Activated CD8-positive, alpha-beta memory T cell treated with anti-CD3 and anti-CD28 coated beads for 24 hours (primary cell): ENCODE measurements at places on chromosomes 6 and 20.

DNA sequence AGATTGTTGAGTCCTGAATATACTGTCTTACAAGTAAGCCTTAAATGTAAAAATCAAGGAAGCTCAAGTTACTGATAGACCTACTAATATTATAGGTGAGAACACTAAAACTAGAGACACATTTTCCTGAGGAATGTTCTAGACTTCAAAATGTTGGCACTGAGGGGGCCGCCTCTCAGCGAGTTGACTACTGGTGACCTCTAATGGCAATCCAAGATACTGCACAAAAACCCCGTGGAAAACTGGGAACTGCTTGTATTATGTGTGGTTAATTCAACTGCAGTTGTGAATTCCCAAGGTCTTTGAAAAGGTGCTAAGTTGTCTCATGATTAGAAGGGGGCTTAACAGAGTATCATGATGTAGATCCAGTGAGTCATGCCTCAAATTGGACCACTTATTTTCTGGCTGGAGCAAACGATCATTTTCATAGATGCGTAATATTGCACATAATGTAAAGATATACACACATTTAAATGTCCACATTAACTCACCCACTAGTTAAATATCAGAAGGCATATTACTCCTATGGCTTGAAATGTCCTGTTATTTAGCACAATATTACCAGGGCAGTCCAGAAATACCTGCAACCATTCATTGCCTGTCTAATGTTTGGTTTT, 336.2 kb downstream of the FOXA2 start:
- no peak for DNase-seq

GRCh38 chr6:52536424-52536916, 40.4 kb downstream of the TRAM2 start:
- DNase-seq = no peak

DNA sequence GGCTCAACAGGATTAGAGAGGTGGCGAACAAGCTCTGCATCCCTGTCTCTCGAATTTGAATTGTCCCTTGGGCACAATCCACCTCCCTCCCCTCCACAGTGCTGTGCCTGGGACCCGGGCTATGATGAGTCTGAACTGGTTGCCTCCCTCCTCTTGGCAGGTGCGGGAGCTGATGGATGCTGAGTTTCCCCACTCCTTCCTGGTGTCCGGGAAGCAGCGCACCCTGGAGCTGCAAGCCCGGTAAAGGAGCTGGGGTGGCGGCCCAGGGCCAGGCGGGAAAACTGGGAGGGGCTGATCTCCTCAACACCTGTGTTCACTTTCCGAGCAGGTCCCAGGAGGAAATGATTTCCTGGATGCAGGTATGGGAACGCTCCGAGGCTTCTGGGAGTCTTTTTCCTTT, 14.9 kb downstream of the FGD2 start:
- DNase-seq = no peak

DNA sequence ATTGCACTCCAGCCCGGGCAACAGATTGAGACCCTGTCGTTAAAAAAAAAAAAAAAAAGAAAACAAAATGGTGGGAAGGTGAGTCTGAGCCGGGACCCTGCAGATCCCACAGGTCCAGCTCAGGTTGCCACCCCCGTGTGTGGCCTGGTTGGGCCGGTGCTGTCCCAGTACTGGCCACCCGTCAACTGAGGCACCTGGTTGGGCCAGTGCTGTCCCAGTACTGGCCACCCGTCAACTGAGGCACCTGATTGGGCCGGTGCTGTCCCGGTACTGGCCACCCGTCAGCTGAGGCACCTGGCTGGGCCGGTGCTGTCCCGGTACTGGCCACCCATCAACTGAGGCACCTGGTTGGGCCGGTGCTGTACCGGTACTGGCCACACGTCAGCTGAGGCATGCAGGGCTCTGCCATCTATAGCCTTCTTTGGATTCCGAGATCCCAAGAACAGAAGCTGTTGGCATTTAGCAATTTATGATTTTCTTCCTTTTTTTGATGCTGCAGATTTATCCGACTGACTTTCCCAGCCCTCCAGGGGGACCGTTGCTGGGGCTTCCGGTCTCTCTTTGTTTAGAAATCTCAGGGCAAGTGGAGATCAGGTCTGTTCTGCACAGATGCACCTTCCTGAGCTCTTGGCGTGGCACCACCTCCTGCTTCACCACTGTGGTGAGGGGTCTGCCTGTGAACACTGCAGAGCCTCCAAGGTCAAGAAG, 113.8 kb downstream of the SYCP2 start:
- peak; percentile 24 for DNase-seq

DNA sequence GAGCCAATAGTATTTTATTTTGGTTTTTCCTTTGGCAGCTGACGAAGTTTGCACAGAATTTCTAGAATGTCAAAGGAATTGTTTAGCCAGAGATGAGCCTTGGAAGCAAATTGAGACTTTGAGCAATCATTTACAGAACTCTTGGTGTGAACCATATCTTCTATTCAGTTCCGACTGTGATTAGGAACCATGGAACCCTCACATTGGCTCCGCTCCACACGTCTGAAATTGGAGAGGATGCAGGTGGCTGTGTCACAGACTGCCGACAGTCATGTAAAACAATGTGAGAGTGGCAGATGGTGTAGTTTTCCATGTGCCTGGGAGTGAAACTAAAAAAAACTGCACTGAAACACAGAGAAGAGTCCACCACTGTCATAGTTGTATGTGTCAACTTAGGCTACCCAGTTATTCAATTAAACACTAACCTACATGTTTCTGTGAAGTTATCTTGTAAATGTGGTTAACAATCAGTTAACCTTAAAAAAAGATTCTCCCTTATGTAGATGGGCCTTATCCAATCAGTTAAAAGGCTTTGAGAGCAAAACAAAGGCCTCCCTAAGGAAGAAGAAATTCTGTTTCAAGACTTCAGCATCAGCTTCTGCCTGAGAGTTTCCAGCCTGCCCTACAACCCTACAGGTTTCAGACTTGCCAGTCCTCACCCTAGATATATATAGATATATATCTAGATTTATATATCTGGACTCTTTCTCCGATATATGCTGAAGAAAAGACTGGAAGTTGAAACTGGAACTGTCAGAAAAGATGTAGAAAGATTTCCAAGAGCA, 3.3 kb upstream of the HMGN4 start:
- no peak for DNase-seq

DNA sequence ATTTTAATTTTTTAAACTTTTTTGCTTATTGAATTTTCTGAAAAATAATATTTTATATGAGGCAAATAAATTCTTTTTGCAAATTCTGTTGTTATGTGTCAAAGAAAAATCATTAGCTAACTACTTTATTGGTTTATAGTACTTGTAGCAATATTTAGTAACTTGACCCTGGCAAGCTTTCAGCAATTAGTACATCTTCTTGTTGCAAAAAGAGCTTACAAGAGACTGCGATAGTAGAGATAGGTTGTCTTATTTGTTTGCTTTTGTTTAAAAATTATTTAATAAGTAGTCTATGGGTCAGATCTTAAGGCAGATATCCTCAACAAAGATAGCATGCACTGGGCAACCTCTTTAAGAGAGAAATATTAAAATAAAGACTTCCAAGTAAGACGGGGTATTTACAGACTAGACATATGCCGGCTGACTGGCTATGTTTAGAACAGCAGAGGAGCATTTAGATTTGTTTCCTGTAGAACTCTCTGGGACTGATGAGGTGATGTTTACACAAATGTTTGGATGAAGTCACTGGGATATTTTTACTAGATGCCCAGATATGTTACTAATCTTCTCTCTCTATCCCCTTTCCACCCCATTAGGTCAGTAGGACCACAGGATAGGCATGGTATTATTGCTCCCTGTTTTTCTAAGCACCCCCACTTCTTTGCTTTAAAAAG, 25.0 kb downstream of the VGLL2 start:
- no peak for DNase-seq

DNA sequence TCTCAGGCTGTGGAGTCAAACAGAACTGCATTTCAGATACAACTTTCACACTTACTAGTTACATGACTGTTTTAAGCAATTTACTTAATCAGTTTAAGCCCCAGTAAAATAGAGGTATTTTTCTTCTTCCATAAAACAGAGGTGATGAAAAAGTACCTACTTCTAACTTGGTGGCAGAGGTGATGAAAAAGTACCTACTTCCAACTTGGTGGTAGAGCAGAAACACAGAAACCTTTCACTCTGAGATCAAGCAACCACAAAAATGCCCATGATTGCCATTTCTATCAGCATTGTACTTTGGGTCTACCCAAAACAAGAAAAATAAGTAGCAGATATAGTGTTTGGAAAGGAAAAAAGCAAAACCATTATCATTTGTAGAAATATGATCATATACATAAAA, 148.7 kb downstream of the OPRM1 start:
- DNase-seq = no peak

- no peak for DNase-seq
Observed at GRCh38 chr6:90220273-90220672, 76.4 kb downstream of the BACH2 start.

DNA sequence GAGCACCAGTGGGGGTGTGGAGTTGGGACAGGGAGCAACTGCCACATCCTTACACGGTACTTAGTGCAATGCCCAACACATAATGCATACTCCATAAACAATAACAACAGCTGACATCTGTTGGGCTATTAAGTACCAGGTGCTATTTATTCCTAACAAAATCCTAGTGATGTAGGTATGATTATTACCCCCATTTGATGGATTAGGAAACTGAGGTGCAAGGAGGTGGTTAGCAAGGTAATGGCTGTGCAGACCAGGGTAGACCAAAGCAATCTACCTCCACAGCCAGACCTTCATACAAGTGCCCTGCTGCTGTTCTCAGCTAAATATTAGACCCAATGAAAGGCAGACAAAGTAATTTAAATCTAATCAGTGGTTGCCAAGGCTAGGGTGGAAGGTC, 36.8 kb downstream of the SLC13A3 start:
- peak; percentile 9 for DNase-seq

- no peak for DNase-seq
Observed at GRCh38 chr20:38447251-38447661, 12.1 kb upstream of the SNHG17 start.

DNA sequence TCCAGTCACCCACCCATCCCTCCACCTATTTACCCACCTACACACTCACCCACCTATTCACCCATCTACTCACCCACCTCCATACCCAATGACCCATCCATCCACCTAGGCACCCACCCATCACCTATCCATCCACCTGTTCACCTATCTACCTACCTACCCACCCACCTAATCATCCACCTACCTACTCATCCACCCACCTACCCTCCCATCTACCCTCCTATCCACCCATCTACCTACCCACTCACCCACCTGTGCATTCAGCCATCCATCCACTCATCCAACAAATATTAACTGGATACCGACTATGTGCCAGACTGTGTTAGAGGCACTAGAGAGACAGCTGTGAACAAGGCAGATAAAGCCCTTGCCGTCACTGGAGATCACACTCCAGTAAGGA, 40.3 kb downstream of the RSPO4 start:
- DNase-seq = no peak

GRCh38 chr6:9085054-9085708, 649.8 kb upstream of the SLC35B3 start:
- no peak for DNase-seq

GRCh38 chr6:88748141-88748540, 215.3 kb downstream of the RNGTT start:
- no peak for DNase-seq

GRCh38 chr6:168671028-168671862, 230.3 kb downstream of the SMOC2 start:
- DNase-seq = no peak

DNA sequence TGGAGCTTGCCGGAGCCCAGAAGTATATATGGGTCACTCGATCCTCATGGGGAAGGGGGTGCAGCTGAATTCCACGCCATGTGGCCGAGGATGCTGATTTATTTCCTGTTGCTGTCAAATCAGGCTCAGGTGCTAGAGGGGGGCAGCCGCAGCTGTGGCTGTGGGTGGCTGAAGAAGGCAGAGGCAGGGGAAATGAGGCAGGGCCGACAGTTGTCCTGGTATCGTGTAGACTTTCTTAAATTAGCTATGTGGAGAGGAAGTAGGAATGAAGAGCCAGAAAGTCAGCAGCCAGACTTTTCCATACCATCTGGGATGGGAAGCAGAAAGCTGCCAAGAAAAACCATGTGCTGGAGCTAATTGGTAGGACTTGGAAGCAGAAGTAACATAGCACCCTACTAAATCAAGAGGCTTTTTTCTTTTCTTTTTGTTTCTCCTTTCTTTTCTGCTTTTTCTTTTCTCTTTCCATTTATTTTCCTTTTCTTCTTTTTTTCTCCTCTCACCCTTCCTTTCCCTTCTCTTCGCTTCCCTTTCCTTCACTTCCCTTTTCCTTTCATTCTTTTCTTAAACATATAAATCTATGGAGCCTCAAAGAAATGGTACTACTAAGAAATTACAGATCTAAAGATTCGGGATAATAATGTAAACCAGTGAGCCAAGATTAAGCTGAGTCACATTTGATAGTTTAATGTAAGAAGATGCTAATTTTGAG, 90.6 kb upstream of the CD83 start:
- no peak for DNase-seq

DNA sequence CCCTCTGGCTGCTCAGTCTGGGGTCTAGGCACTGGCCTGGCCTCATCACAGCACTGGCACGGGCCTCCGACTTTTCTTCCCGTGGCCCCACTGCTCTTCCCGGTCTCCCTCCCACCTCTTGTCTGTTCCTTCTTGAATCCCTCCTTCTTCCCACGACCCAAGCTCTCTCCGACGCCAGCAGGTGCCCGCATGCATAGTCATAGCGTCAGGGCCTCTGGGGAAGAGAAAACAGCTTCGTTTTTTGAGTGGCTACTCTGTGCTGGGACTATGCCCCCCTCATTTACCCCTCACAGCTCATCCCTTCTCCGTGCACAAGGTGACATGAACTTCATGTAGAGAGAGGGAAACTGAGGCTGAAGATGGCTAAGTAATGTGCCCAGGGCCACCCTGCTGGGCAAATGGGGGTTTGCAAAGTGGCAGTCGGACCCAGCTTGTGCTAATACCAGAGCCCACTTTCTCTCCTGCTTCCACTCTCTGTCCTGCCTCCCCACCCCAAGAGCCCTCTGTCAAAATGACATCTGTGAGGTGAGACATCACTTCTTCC, 59.2 kb downstream of the SYNJ2 start:
- no peak for DNase-seq

GRCh38 chr6:24402697-24403500, at the start of gene MRS2:
Gene MRS2, plus strand, starts transcription at chr6:24402936. Its CDS starts 111 bp downstream, at chr6:24403047.
- peak; percentile 89 for DNase-seq

- DNase-seq = no peak
Observed at GRCh38 chr6:46104209-46104608, 25.6 kb upstream of the ENPP4 start.

DNA sequence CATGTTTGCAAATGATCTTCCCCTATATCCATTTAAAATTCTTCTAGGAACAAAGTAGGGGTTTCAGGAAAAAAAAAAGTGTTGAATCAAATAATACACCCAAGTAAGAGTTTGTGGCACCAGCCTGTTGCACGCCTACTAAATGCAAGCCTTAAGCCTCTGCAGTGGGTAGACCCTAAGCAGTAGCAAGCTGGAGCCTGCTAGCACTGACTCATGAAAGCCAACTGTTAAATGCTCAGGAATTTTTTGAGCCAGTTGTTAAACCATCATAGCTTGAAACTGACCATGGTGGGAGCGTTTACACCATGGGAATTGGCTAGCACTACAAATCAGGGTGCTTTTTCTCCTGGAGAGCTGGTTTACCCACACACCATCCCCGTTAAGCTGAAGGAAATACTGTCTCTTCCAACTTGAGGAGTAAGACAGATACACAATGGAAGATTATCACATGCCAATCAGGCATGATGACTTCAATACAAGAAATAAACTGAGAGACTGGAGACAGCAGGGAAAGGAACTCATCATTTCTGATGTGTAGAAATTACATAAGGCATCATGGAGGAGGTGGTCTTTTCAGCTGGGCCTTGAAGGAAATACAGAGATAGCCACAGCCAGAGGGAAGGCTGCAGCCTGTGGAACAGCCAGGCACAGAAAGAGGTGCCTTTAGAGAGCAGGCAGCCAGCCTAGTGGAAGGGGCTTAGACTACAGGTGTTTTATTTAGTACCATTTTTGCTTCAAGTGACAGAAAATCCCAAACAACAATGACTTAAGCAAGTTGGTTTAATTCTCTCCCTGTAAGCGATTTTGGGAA, 110.8 kb downstream of the SNX5 start:
- no peak for DNase-seq
